NCI-H1436 (cell line): ENCODE measurements at places on chromosomes 12 and 14.

GRCh38 chr14:52711666-52712065, 4.7 kb downstream of the PSMC6 start:
- DNase-seq = no peak

DNA sequence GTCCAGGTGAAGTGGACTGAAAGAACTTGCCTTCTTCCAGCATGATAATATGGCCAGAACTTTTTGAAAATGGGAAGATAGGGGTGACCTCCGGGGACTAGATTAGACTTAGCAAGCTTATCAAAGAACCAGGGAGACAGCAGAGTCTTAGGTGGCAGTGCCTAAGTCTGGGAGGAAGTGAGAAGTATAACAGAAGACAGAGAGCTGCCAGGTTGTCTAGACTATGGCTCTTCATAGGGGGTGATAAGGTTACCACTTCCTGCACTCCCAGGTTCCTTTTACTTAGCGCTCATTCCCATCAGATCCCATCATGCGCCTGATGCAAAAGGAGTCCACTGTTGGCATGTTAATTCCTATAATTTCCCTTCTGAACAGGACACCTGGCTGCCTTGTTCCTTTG, 69.9 kb downstream of the PLXNC1 start:
- DNase-seq = no peak

- no peak for DNase-seq
Measured at GRCh38 chr12:120620624-120621023, 19.8 kb upstream of the CABP1 start.

DNA sequence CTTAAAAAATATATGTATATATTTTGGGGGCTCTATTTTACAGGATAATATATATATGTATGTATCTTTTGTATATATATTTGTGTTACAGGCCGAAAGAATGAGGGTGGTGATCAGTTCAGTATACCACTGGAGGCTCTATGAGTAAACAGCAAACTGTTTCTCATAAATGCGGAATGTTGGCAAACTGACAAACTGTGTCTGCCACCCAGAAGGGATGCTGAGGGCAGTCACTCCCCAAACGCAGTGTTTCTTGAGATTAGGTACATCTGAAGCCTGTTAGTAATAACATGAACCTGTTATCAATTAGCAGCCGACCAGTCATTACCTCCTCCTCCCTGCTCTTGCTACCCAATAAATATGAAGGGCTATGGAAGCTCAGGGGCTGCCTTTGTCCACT, 20.8 kb downstream of the TNFAIP2 start:
- no peak for DNase-seq

GRCh38 chr14:60642270-60643140, 6.8 kb downstream of the SIX1 start:
- no peak for DNase-seq

DNA sequence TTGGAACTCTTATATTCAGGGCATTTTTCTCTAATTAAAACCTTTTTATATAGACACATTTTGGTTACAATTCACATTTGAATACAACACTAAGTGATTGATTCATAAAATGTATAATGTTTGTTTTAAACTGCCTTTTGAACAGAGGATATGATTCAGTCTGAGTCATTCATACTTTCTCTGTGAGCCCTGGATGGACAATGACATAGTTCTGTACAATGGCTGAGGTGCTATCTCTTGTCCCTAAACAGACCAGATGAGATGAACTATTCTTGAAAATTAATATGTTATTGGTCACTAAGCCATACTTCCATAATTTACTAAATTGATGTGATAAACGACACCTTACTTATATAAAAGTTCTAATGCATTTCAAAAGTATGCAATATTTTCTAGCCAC, 199.7 kb upstream of the ATXN7L3B start:
- no peak for DNase-seq

DNA sequence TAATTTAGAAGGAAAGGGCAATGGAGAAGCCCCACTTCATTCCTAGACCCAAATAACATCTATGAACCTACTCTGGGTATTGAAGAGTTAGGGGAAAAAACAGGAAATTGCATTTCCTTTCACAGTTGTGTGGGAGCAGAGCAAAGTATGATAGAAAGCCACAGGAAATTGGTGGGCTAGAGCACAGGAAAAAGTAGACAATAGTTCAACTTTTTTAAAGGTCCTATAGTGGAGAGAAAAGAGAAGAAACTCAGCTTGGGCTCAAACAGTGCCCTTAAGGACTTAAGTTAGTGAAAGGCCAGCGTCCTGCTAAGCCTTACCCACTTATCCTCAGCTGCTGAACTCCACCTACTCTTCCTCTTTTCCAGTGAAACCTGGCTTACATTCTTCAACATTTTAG, 258.1 kb downstream of the DPY19L2 start:
- DNase-seq = no peak

GRCh38 chr14:61475316-61475715, 153.9 kb downstream of the PRKCH start:
- DNase-seq = peak; percentile 55

DNA sequence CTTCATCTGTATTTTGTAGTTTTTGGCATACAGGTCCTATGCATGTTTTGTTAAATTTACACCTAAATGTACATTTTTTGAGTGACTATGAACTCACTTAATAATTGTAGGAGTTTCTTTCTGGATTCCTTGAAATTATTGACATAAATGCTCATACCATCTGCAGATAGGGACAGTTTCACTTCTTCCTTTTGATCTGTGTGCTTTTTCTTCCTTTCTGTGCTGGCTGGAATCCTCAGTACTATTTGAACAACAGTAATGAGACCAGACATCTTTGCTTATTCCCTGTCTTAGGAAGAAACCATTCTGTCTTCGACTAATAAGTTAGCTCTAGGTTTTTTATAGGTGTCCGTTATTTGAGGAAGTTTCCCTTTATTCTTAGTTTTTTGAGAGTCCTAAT, 110.3 kb downstream of the ADGRD1 start:
- no peak for DNase-seq

- no peak for DNase-seq
Measured at GRCh38 chr12:2345902-2346301, 293.1 kb downstream of the CACNA1C start.

DNA sequence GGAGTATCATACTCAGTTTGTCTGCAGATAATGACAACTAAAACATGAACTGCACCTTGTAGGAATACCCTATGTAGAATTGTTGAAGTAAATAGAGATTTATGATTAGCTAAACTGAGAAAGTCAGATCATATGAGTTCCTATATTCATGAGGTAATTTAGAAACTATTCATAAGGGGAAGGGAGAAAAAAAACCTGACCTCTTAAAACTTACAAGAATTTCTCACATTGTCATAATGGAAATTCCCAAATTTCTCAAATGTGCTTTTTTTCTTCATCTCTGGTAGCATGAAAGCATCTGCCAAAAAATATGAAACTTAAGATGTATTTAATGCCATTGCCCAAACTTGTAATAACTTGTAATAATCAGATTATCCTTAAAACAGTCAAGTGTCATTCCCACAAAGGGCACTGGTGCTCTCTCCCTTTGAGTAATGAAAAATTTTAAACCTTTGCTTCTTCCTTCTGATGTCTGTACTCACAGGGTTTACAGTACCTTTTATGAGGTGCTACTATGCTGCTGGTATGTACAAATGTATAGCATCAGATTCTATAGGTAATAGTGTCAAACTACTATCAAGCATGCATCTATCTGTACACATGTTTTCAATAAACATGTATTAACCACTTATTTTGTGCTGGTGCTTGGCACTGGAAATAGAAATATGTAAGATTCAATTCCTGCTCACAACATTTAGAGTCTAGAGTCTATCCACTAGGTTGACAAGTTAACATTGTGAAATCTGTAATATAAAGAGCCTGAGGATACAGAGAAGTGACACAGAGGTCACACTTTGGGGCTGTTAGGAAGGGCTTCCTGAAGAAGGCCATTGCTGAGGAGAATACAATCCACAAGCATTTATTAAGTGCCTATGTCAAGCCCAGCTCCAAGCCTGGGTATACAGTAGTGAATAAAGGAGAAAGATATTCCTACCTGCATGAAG, 17.4 kb upstream of the DRAM1 start:
- DNase-seq = no peak

DNA sequence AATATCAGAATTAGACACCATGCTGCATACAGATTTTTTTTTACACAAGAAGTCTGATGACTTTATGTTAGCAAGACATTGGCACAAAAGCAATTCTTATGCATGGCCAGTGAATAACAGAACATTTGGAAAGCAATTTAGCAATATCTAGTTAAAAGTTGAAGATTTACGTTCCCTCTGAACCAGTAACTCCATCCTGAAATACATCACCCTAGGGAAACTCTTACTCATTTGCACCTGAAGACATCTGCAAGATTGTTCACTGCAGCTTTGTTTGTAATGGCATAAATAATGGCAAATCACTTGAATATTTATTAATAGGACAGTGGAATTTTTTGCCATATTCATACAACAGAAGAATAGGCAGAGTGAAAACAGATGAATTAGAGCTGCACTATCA, 670.0 kb upstream of the NOVA1 start:
- no peak for DNase-seq

GRCh38 chr12:2190896-2191533, 138.2 kb downstream of the CACNA1C start:
- DNase-seq = no peak

DNA sequence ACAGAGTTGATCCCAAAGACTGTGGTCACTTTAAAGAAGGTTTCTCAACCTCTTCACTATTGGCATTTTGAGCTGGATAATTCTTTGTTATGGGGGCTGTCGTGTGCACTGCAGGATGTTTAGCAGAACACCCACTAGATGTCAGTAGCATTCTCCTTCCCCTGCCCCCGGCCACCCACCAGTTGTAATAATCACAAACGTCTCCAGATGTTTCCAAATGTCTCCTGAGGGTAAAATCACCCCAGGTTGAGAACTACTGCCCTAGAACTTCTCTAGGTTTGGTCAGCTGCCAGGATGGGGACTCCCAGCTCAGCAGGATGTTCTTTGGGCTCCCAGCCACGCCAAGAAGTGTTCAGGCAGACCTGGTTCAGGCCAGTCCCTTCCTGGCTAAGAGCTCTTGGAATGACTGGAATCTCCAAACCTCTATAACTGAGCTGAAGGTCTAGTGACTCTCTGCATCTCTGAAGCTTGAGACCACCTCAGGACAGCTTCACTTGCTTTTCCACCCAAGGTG, 12.5 kb upstream of the AJUBA start:
- no peak for DNase-seq

- peak; percentile 34 for DNase-seq
Measured at GRCh38 chr12:1691123-1692007, 495 bp downstream of the ADIPOR2 start.

GRCh38 chr14:24430143-24430681, 458 bp downstream of the KHNYN start:
- no peak for DNase-seq

- DNase-seq = no peak
Measured at GRCh38 chr14:81946834-81947798, 413.5 kb upstream of the SEL1L start.

DNA sequence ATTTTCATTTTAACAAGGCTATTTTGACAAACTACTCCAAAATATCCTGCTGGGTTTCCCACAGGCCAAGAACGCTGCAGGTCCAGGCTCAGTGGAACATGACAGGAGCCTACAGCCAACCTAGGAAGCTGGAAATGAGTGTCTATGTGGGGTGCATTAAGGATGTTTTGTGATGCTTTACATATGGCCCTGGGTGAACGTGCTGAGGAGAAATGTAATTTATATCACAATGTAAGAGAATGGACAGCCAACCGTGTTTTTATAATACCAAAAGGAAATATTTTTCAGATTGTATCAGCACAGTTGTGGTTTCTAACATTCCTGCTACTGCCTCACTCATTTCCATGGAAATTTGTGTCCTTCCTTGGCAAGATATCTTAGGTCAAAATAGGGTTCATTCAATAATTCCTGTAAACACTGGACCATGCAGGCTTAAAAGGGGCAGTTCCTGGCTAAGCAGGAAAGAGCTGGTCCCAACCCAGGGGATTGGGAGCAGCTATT, 51.5 kb downstream of the ST8SIA1 start:
- DNase-seq = no peak

DNA sequence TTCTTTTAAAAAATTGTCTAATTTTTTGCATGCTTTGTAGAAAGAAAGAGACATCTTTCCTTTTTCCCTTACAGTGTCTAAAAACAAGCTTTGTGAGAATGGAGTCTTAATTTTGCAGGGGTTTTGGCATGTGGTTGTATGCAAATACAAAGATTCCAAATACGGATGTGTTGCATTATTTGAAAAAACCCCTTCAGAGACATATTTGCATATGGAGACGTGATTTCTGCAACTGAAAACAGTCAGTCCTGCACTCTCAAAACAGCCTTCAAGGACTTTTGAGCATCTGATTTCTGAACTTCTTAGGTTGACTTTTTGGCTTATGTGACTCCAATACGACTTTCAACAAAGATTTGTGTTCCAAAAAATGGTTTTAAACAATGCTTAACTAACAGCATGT, 7.8 kb downstream of the IRAK3 start:
- DNase-seq = no peak

- DNase-seq = no peak
Measured at GRCh38 chr12:98332642-98333041, 182.7 kb upstream of the TMPO start.

DNA sequence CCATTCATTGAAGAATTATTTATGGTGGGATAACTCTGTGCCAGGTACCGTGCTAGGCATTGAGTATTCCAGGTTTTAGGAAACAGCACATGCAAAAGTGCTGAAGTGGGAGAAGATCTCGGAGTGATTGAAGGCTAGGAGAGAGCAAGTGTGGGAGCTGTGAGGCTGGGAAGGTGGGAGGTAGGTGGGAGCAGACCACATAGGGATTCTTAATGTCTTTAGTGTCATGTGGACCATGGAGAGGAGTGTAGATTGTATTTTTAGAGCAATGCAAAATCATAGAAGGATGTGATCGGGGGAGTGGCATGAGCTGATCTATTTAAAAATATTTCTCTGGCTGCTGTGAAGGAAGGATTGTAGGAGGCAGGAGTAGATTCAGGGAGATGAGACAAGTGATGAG, 5.4 kb downstream of the PTPN11 start:
- no peak for DNase-seq

GRCh38 chr12:2574355-2574935, 220.3 kb upstream of the FKBP4 start:
- DNase-seq = no peak

DNA sequence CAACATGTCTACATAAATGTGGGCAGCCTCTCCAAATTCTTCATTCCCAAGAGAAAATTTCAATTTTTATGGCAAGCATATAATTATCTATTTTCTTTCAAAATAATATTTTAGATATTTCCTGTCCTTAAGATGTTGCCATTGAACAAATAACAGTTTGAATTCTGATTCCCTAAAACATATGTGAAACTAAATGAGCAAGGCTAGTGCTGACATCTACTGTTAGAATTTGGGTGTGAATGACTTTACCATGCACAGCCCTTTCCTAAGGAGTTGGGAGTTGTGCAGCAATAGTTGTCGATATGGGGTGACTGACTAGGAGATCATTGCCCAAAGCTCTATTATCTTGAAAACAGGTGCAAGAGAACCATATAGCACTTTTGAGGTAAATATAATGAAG, 108.2 kb upstream of the SLC38A4 start:
- DNase-seq = peak; percentile 28
